ENCODE measurements at places on chromosomes 6 and 20.

DNA sequence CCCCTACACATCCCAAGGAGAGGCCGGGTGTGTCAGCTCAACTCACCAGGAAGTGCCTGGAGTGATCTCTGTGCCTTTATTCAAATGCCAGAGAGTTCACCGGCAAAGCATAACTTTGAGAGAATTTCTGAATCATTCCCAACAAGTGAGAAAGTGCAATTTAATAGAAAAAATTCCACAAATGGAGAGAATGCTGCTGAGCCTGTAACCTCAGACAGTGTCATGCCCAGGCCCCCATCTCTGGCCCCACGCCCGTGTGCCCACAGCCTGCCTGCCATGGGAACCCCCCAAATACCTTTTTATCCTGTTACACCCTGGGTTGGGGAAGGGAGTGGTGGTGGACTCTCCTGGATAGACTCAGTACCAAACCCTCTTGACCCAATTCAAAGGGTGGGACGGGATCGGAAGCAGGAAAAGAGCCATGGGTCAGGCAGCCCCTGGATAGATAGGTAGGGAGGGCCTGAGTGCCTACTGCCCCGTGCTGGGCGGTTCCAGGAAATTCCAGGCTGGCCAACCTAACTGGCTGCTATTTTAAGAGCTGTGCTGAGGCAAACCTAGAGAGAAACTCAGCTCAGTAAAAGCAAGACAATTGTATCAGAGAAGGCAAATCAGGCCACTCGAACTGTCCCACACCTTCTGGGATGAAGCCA lies 179.0 kb upstream of the FOXA2 start:
- no peak for DNase-seq

GRCh38 chr6:25601800-25602673 lies 50.0 kb upstream of the SCGN start:
- peak; percentile 59 for DNase-seq

GRCh38 chr20:14337400-14338171 lies at the start of gene FLRT3:
Gene FLRT3, minus strand, starts transcription at chr20:14337612. Its CDS starts 10,106 bp downstream, at chr20:14327506.
- peak; percentile 94 for DNase-seq

- DNase-seq, result peak; percentile 22
These were observed 41.9 kb upstream of the ADGRF5 start for GRCh38 chr6:46963626-46964025.

DNA sequence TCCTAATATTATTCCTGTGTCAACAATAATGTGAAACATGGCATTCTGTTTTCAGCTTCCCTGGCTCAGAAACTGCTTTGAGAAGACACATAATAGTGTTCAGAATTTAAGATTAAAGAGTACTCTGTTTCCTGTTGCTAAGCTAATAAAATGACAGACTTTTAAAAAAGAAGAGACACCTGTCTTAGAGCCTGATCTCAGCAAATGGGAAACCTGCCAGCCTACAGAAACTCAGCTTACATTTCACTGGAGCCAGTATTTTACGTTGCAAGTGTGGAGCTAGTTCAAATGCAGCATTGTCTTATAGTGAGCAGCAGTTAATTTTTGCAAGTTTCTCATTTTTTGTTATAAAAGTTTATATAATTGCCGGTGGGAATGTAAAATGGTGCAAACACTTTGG lies 28.8 kb downstream of the KIZ start:
- no peak for DNase-seq

- no peak for DNase-seq
These were observed 23.4 kb upstream of the HLA-DQB1 start for GRCh38 chr6:32689531-32690501.

- no peak for DNase-seq
These were observed 8.7 kb upstream of the RWDD1 start for GRCh38 chr6:116562614-116563013.

GRCh38 chr20:4011226-4011975 lies 4.0 kb downstream of the RNF24 start:
- DNase-seq, result no peak

DNA sequence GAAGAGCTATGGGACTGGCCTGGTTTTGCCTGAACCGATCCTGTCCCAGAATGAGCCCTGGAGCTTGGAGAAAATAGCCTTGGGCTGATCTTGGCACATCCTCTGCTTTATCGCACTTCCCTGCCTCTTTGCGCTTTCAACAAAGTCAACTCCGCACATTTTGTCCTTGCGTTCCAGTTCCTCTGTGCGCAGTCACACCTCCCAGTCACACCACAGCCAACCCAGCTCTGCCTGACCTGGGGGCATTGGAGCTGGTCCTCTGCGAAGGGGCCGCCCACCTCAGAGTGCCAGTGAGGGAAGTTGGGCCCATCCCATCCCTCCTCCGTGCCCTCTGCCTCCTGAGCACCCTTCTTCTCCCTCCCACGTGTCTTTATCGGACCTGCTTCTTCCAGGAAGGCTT lies 16.9 kb upstream of the UQCC2 start:
- DNase-seq, result no peak

- DNase-seq, result no peak
These were observed at the start of gene BNIP5 for GRCh38 chr6:36336779-36337241. Gene BNIP5, minus strand, starts transcription at chr6:36336888. Its CDS starts 6,198 bp downstream, at chr6:36330690.

DNA sequence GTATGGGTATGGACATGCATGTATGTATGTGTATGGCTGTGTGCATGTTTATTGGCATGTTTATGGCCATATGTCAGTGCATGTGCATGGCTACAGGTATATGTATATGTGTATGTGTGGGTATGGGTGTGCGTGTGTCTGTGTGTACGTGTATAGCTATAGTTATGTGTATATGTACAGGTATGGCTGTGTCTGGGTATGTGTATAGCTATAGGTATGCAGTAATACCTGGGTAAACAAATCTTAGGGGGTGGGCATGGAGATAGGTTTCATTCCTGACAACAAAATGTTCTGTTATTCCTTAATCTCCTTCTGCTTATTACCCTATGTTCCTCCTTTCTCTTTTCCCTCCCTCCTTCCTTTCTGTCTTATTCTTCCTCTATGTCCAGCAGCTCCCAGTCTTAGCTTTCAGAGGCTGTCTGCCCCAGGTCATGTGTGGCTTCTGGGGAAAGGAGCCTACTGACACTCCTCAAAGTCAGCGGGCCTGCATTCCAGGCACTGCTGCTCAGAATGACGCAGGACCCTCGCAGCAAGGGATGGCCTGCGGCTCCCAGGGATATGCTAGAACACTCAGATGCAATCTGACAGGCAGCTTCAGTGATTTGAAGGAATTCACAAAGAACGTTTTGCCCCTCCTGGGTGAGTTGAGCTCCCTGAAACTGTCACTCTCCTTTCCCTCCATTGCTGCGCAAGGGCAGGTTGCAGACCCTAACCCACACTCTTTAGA lies 139.3 kb upstream of the PHACTR1 start:
- DNase-seq, result no peak

GRCh38 chr6:126475449-126475848 lies 135.5 kb downstream of the CENPW start:
- no peak for DNase-seq

DNA sequence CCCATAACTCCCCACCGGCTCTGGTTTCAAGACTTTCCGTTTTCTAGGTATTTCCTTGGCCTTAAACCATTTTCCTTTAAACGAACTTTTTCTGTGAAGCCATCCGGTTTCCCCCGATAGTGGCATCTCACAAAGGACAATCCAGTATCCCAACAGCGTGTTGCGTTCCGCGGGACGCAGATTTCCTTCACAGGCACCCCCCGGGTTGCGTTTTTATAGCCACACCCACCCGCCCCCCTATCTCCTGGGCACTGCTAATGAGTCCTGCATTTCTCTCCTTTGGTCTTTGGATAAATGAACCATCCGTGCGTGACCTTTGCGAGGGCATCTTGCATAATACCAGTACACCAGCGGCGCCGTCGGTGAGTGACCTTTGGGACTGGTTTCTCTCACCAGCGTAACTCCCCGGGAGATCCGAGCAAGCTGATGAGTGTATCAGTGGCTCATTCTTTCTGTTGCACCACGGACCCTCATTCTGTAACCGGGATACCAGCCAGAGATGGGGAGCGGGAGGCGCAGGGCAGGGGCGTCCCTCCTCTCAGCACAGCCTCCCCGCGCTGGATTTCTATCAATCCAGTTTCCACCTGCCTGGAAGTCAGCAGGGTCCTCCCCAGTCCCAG lies 586 bp upstream of the NQO2 start:
- no peak for DNase-seq

- DNase-seq, result no peak
These were observed 100.3 kb downstream of the EDN3 start for GRCh38 chr20:59400708-59401107.

DNA sequence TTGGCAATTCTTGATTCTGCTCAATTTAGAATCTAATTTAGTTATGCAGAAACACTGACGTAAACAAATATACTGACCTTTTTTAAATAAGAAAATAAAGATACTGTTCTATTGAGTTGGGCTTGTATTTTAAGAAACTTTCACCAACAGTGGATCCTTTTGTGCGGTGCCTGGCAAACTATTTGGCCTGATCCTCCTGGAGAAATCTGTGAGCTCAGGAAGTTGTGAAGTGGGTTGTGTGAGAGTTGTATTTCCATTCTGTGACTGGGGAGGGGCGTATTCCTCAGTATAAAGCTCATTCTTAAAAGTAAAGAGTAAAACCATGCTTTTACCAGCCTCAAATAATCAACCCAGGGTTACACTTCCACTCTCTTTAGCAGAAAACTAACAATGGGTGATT lies 85.6 kb downstream of the SEL1L2 start:
- peak; percentile 76 for DNase-seq

GRCh38 chr6:83574783-83575182 lies 62.4 kb downstream of the PRSS35 start:
- DNase-seq, result no peak

- no peak for DNase-seq
These were observed 16.4 kb upstream of the BLOC1S5 start for GRCh38 chr6:8080362-8081151.

DNA sequence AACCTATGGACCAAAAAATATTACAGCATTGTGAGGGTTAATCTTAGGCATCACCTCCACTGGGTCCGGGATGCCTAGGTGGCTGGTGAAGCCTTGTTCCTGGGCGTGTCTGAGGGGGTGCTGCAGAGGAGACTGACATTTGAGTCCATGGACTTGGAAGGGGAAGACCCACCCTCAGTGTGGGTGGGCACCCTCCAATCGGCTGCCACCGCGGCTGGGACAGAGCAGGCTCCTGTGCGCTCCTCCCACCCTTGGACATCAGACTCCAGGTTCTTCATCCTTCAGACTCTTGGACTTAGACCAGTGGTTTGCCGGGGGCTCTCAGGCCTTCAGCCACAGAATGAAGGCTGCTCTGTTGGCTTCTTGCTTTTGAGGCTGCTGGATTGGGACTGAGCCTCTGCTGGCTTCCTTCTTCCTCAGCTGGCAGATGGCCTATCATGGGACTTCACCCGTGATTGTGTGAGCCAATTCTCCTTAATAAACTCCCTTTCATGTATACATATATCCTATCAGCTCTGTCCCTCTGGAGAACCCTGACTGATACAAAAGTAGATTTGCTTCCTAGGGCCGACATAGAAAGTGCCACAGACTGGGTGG lies 113.1 kb downstream of the TTLL2 start:
- DNase-seq, result no peak

DNA sequence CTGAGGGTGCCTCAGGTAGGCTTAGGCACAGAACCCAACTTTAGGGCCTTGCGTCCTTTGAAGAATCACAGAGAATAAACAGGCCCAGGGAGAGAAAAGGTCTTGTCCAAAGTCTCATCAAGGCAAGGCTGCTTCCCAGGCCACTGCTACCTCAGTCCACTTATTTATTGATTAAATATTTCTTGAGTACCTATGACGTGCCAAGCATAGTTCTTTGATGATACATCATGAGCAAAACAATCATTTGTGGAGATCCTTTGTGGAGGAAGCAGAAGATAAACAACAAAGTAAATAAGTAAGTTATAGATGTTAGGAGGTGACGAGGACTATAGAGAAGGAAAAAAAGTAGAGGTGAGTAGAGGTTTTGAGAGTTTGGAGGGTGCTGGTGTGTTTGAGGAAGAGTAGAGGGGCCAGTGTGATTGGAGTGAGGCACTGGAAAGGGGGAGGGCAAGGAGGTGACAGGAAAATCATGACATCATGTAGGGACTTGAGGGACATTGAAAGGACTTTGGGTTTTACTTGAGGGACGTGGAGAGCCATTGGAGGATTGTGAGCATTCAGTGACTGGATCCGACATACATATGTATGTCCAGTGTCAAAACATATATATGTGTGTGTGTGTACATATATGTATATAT lies 14.1 kb upstream of the CHMP4B start:
- DNase-seq, result no peak

Data from COLO829 (cell line).